ENCODE measurements at places on chromosomes 2 and 18.

GRCh38 chr2:235219048-235219447 lies 267.2 kb downstream of the SH3BP4 start:
- no peak for DNase-seq

DNA sequence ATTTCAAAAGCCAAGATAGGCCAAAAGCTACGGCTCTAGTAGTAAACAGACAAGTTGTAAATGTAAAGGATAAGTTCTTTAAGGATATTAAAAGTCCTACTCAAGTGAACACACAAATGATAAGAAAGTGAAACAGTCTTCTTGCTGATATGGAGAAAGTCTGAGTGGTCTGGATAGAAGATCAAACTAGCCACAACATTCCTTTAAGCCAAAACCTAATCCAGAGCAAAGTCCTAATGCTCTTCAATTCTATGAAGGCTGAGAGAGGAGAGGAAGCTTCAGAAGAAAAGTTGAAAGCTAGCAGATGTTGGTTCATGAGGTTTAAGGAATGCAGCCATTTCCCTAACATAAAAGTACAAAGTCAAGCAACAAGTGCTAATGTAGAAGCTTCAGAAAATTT lies 111.7 kb upstream of the ZEB2 start:
- DNase-seq = no peak

- DNase-seq = no peak
Observed at GRCh38 chr2:191991442-191991841, 144.6 kb upstream of the CAVIN2 start.

DNA sequence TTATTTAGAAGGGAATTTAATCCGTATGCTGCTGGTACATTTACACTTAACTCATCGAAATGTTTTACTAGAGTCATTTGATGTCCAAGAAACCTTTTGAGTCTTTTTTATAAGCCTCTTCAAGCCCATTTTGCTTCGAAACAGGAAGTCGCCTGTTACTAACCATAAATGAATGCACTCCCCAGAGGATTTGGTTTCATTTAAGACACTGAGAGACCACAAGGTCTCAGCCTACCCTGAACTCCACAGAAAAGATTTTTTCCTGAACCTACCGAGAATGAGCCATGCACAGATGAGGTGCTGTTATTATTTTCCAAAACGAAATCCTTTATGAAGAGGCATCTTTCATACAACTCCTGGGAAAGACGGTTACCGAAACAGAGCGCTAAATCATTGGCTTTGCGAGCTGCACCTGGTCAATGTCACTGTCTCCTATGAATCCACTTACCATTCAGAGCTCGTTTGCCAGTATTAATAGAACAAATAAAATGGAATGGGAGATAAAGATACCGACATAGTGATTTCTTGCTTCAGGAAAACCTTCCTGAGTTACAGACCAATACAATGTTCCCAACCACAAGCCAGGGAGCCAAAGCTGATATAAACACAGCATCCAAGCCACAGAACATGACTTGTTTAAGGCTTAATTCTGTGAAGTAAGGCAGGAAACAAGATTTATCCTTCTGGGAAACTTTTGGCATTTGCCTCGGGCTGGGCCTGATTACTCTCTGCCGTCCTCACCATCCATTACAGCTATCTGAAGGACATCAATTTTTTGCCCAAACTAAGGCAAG lies 382.1 kb downstream of the OSR1 start:
- DNase-seq = no peak

DNA sequence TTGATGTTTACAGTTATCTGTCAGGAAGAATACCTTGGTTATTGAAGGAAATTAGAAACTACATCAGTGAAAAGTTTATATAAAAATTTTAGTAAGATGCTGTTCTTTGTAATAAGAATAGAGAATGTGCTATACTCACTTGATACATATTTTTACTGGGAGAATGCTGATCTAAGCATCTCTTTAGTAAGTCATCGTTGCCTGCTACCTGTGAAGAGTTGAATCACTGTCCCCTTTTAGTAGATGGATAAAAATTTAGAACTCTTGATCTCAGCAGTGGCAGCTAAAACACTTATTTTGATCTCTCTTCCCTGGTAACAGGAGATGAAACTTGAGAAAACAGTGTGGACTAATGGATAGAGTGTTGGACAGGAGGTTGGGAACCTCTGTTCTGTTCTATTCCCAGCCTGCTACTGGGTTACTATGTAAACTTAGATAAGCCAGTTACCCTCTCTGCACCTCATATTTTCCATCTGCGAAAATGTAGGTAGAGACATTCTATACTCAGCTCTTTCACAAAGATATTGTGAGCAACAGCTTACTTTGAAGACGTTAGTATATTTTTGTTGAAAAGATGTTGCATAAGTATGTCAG lies 100.3 kb downstream of the FEZ2 start:
- DNase-seq = no peak

GRCh38 chr18:3872641-3873040 lies 422.7 kb downstream of the TGIF1 start:
- DNase-seq = no peak

DNA sequence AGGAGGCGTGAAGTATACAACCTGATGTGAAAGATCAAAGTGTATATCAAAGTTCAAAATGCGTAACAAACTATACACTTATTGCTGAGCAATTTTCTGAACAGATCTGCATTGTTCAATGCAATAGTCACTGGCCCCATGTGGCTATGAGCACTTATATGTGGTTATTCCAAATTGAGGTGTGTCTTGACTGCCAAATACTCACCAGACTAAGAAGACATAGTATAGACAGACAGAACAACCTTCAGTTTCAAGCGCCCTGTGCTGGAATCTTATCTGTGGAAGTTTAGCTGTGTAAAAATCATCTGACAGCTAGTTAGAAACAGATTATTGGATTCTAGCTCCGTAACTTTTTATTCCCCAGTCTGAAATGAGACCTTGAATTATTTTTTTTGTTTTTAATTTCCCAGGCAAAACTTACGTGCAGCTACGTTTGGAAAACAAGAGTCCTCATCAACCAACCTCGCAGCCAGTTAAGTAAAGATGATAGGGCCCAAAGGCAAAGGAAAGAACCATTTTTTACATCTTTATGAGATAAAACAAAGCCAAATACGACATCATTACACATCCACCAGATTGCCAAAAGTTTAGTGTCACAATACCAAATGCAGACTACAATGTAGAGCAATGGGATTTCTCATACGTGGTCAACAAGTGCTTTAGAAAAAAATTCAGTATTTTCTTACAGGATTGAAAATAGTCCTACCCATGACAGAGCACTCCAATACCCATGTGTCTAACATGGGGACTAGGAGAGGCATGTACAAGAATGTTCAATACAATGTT lies 37.2 kb downstream of the MBOAT2 start:
- no peak for DNase-seq

- peak; percentile 45 for DNase-seq
Observed at GRCh38 chr2:231674587-231675338, 33.6 kb upstream of the PTMA start.

GRCh38 chr2:38323623-38324022 lies 53.5 kb downstream of the ATL2 start:
- DNase-seq = no peak

DNA sequence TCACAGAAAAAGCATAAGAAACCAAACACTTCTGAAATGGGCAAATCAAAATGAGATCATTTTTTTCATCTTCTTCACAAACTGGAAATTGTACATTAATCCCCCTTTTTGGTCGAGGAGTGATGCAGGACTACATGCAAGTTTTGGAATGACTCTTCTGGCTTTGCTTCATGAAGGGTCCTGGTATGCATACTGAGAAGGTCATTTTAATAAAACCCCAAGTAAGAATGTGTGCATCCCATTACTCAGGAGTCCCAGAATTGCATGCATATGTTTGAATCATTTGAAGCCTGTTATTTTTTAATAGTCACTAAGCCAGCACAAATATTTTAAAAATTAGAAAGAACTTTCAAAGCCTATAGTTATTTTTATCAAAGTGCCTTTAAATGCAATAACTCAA lies 16.7 kb upstream of the EHBP1 start:
- DNase-seq = no peak

DNA sequence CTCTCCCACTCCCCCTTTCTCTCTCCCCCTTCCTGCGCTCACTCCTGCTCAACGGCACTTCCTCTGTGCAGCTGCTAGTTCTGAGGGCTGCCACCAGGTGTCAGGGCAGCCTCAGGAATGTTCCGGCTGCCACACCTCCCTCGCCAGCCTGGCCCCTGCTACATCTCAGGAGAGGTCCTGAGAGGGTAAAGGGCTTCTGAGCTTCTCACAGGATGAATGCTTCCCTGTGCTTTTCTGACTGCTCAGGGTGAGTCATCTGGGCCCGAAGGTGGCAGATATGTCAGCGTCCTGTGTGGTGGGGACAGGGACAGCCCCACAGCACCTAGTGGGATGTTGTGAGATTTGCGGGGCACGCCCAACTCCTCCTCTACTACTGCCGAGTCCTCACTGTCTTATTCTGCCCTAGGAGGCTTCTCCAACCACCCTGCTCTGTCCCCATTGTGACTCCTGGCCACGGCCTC lies 49.0 kb downstream of the PLEKHB2 start:
- peak; percentile 45 for DNase-seq

GRCh38 chr2:196934672-196935071 lies 8.2 kb upstream of the PGAP1 start:
- no peak for DNase-seq

DNA sequence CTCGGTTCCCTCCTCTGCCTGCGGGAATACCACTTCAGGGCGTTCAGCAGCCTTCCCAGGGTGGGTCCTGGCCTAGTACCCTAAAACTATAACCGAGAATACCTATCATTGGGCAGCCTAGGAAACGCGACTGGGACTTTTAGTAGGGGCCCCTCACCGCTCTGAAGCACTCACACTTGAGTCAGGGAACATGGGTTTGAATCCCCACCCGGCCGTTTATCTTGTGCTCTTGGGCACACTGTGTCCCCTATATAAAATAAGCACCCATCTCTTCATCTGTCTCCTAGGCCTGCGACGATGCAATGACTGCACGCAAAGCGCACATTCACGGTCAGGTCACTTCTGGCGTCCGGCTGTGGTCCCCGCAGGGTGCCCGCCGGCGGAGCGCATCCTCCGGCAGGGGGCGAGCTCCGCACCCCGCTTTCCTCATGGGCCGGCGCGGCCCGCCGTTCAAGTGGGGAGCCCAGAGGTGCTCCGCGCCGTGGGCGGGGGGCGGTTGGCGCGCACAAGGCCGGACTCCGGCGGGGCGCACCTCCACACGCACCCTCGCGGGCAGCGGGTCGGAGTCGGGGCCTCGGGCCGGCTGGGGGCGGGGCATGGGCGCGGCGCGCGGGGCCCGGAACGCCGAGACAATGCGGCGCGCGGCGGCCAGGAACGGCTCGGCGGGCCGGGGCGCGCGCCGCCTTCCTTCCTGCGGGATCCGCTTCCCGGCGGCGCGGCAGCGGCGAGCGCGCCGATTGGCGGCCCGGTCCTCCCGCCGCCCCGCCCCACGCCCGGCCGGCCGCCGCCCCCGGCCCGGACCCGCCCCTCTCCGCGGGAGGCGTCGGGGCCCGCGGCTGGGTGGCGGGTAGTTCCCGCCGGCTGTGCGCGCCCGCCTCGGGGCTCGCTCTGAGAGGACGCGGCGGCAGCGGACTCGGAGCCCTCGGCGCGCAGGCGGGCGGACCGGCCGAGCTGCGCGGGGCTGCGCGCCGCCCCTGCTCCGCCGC lies at the start of gene ASAP2:
ASAP2 (plus strand) TSS at position 850 of the 986 bp plus-strand sequence. CDS start 293 bp downstream, outside the sequence.
- peak; percentile 6 for DNase-seq

DNA sequence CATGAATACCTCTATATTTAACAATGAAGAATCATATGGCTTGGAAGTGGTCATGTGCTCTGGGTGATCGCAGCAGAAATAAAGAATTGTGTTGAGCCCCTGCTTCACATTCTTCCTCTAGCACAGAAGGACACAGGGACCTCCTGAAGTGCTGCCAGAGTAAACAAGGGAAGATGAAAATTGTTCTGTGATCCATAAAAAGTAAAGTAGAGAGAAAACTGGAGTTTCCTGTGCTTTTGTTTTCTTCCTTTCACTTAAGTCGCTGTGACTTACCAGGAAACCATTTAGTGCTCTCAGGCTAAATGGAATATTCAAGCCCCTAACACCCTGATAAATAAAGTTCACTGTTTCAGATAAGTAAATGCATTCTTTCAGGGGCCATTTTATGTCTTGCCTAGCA lies 1173.6 kb upstream of the CHAC2 start:
- no peak for DNase-seq

DNA sequence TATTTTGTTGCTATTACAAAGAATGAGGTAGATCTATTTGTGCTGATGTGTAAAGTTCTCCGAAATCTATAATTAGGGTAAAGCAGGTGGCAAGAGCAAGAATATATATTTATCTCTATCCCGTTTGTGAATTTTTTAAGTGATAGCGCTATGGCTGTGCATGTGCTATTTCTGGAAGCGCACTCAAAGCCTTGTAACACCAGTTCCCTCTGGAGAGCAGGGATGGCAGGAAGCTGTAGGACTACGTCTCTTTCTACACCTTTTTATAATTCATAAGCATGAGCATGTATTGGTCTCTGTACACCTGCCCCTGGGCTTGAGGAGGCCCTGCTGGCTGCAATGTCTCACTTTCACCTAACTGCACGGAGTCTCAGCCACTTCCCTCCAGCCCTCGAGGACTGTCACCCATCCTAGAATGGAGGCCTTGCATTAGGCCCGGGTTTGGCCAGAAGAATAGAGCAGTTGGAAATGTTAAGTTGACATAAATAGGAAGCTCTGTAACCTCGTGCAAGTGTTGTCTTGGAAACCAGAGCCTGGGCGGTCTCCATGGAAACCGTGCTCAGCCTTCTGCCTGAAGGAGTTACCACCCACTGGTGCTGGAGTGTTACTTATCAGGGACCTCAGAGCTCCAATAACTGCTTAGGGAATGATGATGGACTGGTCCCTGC lies 20.9 kb downstream of the ITM2C start:
- DNase-seq = no peak

DNA sequence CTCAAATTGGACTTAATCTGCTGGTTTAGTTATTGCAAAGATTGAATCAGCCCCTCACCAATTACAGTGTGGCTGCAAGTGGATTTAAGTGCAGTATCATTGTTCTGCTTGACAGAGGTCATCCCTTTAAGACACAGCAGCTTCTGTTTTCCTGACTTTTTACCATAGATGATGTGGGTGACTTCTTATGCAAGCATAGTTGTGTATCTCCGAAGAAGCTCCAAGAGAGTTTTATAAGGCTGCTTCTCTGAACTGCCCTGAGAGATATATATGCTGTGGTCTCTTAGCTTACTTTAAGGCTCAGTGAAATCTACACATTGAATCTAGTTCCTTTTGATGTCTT lies 3.5 kb downstream of the TRIB2 start:
- no peak for DNase-seq

DNA sequence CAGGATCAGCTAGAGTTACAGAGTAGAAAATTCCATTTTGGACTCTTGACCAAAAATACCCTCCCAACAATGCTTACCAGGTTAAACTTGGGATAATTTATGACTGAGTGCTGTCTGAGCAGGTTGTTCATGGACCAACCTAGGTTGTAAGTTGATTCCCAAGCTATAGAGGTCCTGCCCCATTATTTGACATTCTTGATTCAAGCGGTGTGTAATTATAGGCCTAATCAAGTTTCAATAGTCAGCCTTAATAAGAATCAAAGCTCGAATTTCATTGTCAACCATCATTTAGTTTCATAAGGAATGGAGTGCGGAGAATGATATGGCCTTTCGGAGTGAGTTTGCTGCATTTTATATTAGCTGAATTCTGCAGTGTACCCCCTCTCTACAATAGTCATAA lies 152.8 kb upstream of the FIGN start:
- no peak for DNase-seq

- DNase-seq = no peak
Observed at GRCh38 chr2:215382480-215382879, 53.4 kb downstream of the FN1 start.

Measured in activated T-cell treated with anti-CD3 and anti-CD28 coated beads for 1 hour (primary cell).